ENCODE measurements at places on chromosomes 12 and 14. TPM values are rescaled to one million over a fixed set of nuclear protein-coding genes. Genes with fewer than 3 reads are reported as not detected.

FSCB gene
- polyA plus RNA-seq: not detected

FOS gene
- 347 TPM for polyA plus RNA-seq

DNA sequence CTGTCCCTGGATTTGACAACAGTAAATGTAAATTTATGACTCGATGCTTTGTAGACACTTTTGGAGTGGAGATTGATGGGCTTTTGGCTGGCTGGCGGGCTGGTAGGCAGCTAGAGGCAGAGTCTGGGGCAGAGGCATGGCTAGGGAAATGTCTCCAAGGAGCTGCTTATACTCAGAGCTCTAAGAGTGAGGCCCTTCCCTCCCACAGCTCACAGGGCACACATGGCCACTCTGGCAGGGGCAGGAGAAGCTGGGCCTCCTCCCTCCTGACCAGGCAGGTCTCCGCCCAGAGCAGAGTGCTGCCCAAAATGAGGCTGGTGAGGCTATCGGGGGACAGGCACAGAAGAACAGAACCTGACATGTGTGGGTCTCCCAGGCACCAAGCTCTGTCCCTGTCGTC is 67.5 kb downstream of the GALNT16 start:
- H3K4me3 ChIP-seq: no peak overlapping the region
- H3K36me3 ChIP-seq: no peaks in the 10 kb centered on the region
- H3K27ac ChIP-seq: no peak overlapping the region
- H3K4me1 ChIP-seq: no peaks in the 10 kb centered on the region

GRCh38 chr14:72462056-72462455 is 431.8 kb downstream of the DPF3 start:
- no peak overlapping the region for H3K4me3 ChIP-seq
- H3K27ac ChIP-seq: no peak overlapping the region
- DNase-seq: peak; percentile 16
- H3K4me1 ChIP-seq: peaks cover 3% of the 10 kb centered on the region
- H3K36me3 ChIP-seq: no peaks in the 10 kb centered on the region
- H3K27me3 ChIP-seq: no peaks in the 10 kb centered on the region

DNA sequence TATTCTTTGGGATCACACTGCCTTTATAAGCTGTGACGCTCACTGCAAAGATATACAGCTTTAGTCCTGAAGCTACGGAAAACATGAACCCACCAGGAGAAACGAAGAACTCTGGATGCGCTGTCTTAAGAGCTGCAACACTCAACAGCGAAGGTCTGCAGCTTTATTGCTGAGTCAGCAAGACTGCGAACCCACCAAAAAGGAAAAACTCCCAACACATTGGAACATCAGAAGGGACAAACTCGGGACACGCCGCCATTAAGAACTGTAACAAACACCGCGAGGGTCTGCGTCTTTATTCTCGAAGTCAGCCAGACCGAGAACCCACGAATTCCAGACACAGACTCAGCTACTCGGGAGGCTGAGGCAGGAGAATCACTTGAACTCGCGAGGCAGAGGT is 9.2 kb upstream of the VWF start:
- H3K27me3 ChIP-seq: no peaks in the 10 kb centered on the region
- no peak overlapping the region for H3K27ac ChIP-seq
- no peak for DNase-seq

All from fibroblast of lung (primary cell).